ENCODE measurements at places on chromosomes 5 and 9.

- no peak for DNase-seq
Measured at GRCh38 chr9:7665874-7666273, 133.7 kb downstream of the DMAC1 start.

- DNase-seq: no peak
Measured at GRCh38 chr9:131812116-131812790, 72.4 kb upstream of the RAPGEF1 start.

- DNase-seq: no peak
Measured at GRCh38 chr5:127011961-127012644, 18.3 kb downstream of the MARCHF3 start.

GRCh38 chr5:79793304-79793703 is 103.7 kb downstream of the CMYA5 start:
- no peak for DNase-seq
